ENCODE measurements at places on chromosomes 6 and 20. TPM values are rescaled to one million over a fixed set of nuclear protein-coding genes. Genes with fewer than 3 reads are reported as not detected.

Gene XRN2
- 37.7 TPM for polyA plus RNA-seq

Gene CDSN
- 1.4 TPM for polyA plus RNA-seq

Gene IRF4
- not detected for polyA plus RNA-seq

Gene PBOV1
- not detected for polyA plus RNA-seq

Gene SLC35D3
- polyA plus RNA-seq: not detected

Gene SLC35B3
- polyA plus RNA-seq: 13.2 TPM

- no peak for DNase-seq
Observed at GRCh38 chr6:125001684-125002405, 39.6 kb downstream of the RNF217 start.

DNA sequence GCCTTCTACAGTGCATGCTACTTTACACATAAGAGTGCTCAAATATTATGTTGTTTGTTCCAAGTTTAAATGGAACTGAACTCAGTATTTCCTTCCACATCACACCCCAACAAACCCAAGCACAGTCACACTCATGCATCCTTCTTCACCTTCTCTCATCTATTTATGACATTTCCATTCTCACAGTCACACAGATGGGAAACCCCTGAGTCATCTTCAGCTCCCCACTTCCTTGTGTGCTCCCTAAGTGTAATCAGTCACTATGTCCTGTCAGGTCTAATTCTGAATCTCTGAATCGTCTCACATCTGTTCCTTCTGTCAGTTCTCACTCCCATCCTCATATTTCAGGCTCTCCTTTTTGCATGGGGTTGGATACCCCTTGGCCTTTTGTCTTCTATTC is 96.0 kb downstream of the RIMS1 start:
- DNase-seq: peak; percentile 2

- no peak for DNase-seq
Observed at GRCh38 chr6:33781131-33781975, 7.6 kb downstream of the LEMD2 start.

DNA sequence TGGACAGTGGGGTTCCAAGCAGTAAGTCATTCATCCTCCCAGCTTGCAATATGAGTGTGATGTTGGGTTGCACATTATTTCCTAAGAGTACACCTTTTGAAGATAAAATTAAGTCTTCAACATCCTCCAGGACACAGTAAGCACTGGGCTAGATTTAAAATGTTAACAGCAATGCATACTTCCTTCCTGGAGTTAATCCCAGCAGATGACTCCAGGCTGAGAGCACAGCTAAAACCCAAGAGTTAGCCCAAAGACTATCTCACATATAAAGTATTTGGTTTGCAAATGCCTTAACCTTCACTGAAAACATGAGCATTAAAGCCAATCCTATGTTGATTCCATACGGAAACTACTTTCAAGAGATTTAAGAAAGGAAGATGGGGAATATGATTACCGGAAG is 69.2 kb downstream of the SLC23A2 start:
- DNase-seq: no peak

DNA sequence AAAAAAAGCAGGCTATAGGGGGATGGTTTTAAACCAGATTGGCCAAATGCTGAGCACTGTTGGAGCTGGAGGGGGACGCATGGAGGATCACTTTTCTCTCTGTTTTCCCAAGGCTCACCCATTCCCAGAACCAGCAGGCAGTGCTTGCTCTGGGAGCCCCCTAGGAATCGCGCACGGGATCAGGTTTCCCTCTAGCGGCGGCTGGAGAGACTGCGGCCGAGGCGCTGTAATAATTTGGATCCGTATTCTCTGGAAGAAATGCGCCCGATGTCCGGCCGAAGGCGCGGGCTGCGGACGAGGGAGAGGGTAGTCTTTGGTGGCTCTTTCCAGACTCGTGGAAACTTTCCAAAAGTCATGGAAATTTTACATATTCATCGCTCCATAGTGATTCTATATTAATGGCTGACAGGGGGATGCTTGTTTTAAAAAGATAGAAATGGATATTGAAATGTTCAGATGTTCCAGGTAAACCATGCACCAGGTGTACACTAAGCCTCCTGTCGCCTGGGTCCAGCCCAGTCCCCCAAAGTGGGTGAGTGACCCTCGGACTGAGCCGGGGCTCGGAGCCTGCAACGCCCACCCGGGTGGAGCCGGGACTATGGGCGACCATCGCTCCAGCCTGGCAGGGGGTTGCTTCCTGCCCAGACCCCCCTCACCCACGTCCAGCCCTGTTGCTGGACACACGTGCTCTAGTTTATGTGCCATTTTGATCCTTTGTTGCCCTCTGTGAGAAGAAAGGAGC is 78.7 kb upstream of the PHACTR3 start:
- no peak for DNase-seq

GRCh38 chr20:32327087-32327681 is 30.9 kb upstream of the ASXL1 start:
- DNase-seq: no peak

Data from foreskin keratinocyte (primary cell).